Activated naive CD4-positive, alpha-beta T cell treated with Interleukin-2 at 50 U/mL for 16 hours (primary cell): ENCODE measurements at places on chromosomes 2 and 18.
A peak's percentile ranks its signal among the peaks of the same experiment; 100 is the strongest.

DNA sequence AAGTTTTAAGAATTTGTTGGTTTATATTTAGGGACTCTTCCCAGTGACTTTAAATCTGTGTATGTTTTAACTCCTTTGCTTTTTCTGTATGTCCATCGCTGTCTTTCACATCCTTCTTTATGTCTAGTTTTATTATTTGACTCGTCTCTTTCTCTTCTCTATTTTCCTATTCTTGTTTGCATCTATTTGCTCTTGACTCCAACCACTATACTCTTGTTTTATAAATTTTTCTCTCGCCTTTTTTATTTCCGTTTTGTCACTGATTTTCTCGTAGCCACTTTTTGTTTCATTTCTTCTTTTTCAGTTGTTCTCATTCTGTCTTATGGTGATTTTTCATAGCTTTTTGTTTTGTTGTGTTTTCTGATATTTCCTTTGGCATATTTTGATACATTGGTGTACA lies 170.5 kb upstream of the NETO1 start:
- DNase-seq, result no peak

GRCh38 chr2:15754703-15755099 lies 163.0 kb downstream of the DDX1 start:
- DNase-seq, result no peak

- DNase-seq, result no peak
Observed at GRCh38 chr2:119431155-119431975, at the start of gene TMEM37. Gene TMEM37, plus strand, starts transcription at chr2:119431854. Its CDS starts 50 bp downstream, at chr2:119431904.

- no peak for DNase-seq
Observed at GRCh38 chr2:102033031-102033749, 41.4 kb downstream of the IL1R2 start.

DNA sequence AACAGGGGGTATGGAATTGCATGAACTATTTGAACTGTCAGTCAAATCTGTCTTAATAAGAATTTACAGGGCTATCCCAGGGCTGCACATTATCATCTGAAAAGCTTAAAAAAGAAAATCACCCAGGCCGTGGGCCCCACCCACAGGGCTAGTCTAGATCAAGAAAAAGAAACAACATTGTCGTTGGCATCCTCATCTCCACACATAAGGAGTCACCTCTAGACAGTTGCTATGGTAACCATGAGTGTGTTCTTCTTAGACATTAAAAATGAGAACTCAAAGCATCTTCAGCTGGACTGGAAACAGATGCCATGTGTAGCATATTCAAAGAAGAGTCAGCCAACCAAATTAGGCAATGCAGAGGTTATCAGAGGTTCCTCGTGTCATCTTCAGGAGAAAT lies 72.3 kb upstream of the CPO start:
- DNase-seq, result no peak

DNA sequence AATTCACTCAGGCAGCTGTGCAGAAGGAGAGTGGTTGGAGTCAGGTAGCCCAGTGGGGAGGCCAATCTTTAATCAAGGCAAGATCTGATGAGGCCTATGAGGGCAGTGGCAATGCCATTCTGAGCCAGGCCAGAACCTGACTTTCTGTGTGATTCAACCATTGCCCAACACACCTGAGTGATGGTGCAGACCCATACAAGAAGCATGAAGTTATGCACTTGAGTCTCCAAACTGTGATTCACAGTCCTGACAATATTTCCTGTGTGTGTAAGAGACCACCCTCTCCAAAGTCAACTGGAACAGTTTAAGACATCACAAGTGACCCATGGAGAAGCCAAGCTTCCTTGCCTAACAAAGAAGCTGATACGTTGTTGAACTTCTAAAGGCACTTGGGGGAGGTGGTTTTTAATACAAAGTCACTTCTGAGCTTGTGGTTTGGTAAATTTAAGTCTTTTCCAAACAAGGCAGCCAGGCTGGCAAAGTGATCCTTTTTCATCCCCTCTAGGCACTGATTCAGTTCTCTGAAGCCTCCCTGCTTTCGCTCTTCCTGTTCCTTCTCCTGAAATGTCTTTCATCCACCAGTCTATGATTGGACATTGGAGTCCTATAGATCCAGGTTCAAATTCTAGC lies 49.0 kb downstream of the VSNL1 start:
- DNase-seq, result no peak

DNA sequence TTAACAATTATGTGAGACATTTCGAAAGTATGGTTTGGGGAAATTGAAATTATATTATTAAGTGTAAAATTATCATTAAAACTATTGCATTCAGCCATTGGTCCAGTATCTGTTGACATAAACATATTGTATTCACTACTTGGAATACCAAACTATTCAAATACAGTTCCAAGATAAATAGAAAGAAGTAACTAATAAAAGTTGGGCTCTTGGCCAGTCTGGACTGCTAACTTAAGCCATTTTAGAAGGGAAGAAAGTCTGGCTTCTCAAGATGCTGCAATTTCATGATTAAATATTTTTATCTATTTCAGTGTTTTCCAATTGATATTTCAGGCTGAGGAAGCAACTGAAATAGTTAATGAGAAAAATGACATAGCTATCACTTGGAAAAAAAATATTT lies 109.8 kb upstream of the CHRNA1 start:
- no peak for DNase-seq

- DNase-seq, result no peak
Observed at GRCh38 chr18:10562773-10563160, 36.9 kb downstream of the NAPG start.

DNA sequence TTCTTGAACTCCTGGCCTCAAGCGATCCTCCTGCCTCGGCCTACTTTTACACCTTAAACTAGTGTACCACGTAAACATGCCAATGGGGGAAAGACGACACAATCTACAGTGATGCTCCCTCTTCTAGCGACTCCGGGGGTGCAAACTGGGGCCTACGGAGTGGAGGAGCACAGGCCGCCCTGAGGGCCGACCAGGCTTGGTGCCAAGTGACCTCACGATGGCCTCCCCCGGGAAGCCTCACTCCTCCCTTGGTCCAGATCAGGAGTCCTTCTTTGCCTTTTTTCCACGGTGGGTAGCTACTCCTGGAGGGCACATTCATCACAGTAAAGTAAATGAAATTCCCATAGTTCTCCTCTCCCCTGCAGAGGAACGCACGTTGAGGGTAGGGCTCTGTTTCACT lies 73.5 kb downstream of the HNRNPLL start:
- no peak for DNase-seq

- DNase-seq, result no peak
Observed at GRCh38 chr2:181781078-181781786, 100.9 kb upstream of the NEUROD1 start.

DNA sequence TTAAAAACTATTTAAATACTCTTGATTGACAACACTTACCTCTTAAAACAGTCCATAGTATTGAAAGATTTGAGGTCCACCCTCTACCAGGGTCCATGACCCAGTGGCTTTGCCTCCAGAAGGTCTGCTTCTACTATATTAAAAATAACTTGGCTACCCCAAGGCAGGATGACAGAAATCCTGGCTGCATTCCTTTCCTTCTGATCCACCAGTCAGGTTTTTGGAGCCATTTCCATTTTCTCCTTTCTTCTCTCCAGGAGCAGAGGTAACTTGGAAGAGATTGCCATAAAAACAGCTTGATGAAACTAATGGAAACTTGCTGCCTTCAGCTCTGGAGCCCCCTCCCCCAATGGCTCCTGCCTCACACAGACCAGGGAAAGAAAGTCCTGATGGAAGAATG lies 2.6 kb upstream of the FAM171B start:
- no peak for DNase-seq

- DNase-seq, result no peak
Observed at GRCh38 chr2:176421297-176422050, 152.2 kb downstream of the MTX2 start.

- DNase-seq, result no peak
Observed at GRCh38 chr2:212692466-212692865, 153.9 kb upstream of the ERBB4 start.

- DNase-seq, result peak; percentile 67
Observed at GRCh38 chr2:173448938-173449471, 94.3 kb downstream of the CDCA7 start.

DNA sequence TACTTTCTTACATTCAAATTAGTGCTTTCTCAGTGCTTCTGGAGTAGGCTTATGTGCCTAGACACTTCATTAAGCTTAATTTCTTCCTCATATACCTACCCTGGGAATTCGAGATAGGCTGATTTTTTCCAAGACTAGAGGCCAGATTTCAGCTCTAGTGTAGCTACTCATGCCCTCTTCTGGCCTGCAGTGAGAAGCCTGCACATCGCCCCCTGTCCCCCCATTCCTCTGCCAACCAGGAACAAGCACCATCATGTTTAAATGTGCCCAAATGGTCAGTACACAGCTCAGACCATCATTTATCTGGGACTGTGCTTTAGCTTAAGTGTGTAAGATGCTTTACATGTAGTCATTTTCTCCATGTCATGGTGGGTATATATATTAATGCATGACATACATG lies 1218.8 kb upstream of the LRRTM1 start:
- DNase-seq, result no peak

DNA sequence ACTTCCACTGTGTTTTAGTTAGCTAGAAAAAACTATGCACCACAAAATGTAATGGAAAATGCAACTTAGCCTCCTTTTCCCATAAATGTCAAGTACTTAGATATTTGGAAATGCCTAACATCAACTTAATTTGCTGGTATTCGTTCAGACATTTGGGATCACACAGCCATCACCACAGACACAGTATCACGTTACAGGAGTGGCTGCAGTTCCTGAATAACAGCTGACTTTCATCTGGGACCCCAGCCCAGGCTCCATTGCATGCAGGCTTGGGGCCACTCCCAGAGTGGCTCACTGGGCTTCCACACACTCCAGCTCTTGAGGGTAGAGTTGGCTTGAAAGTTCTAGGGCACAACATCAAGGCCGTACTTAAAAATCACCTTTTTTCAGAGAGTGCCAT lies 9.3 kb downstream of the TMEM182 start:
- no peak for DNase-seq

GRCh38 chr2:67627456-67628207 lies 230.5 kb downstream of the ETAA1 start:
- DNase-seq, result no peak

DNA sequence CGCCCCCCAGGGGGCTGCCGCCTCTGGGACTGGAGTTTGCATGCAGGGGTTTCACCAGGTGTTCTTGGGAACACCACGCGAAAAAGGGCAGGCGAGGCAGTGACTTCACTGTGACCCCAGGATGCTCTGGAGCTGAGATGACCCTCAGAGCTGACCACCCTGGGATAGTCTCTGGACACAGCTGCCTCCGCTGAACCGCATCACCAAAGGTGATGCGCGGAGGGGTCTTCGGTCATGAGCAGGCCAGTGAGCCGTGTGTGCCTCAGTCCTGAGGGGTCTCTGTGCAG lies 17.5 kb downstream of the GPR35 start:
- DNase-seq, result no peak

DNA sequence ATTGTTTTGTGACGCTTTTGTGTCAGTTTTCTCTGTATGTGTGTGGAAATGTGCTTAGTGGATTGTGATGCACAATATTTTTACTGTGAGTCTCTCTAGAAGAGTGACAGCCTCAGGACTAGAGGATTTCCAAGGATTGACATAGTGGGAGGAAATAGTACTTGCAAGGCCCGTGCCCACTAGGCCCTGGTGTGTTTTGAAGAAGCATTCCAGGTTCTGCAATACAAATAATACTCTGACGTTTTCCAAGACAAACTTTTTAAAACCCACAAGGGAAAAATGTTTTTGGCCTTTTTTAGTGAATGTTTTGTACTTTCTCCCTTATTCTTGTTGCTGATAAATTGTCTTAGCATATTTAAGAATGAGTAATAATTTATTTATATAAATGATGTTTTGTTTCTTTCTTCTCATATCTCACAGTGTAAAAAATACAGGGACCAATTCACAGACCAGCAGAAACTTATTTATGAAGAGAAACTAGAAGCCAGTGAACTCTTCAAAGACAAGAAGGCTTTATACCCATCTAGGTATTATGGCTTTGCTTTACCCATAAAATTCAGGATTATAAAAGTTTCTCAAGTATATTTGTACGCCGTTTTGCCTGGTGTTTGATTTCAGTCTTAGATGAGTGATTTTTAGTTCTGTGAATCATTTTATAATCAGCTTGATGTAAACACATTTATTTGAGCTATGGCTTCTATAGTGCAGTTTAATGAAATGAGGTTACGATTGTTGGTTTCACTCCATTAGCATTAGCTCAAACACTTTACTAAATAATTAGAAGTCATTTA lies 165.6 kb downstream of the MYO1B start:
- DNase-seq, result no peak

- no peak for DNase-seq
Observed at GRCh38 chr2:110713513-110714362, 18.6 kb upstream of the ACOXL start.

DNA sequence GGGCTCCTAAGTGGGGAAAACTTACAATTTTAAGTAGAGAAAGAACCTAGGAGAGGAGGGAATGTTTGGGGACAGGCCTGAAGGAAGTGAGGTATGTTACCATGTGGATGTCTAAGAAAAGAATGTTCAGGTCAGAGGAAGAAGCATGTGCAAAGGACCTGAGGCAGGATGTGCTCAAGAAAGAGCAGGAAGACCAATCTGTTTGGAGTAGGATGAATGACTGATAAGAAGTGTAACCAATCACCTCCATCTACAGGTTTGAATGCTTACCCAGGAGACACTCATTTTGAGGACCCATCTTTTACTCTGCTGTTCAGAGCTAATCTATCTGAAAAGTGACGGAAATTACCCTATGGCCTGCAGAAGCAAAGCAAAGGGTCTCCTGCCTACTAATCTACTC lies 342.3 kb downstream of the ARHGAP15 start:
- DNase-seq, result no peak

GRCh38 chr2:20986024-20986939 lies 57.6 kb downstream of the APOB start:
- DNase-seq, result no peak

DNA sequence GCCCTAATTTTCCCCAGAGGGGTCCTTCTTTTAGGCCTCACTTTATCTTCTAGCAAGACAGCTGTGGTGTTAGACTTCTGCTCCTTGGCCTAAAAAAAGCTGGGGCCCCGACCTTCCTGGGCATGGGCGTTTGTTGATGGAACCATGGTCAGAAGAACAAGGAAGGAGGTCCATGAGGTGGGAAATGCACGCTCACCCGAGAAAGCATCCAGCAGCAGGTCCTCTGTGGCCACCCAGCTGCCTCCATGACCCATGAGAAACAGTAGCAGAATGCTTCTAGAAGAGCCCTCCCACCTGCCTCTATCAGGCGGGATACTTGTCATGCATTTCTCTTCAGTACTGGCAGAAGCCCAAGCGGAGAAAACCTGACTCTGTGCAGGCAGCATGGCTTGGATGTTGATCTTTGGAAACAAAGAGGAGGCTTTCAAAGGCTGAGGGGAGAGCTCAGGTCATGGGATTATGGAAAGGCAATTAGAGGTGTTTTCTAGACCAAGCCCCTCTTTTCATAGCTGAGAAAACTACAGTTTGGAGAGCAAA lies 249.1 kb downstream of the FAM210A start:
- DNase-seq, result no peak

DNA sequence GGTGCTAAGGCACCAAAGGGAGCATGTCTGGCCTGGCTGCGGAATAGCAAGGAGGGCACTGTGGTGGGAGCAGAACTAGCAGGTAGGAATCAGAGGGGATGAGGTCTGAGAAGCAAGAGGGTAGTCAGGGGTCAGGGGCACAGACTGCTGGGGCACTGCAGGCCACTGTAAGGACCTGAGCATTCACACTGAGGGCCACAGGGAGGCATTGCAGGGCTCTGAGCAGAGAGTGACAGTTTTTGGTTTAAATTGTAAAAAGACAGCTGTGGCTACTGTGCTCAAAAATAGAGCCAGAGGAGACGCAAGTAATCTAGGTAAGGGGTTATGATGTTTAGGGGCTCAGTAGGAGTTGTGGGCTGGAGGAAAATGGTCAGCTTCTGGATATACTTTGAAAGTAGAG lies 41.5 kb downstream of the ARHGAP25 start:
- no peak for DNase-seq
